ENCODE measurements at places on chromosomes 11 and 22. TPM values are rescaled to one million over a fixed set of nuclear protein-coding genes. Genes with fewer than 3 reads are reported as not detected.

The BLID gene
- not detected for polyA plus RNA-seq

DNA sequence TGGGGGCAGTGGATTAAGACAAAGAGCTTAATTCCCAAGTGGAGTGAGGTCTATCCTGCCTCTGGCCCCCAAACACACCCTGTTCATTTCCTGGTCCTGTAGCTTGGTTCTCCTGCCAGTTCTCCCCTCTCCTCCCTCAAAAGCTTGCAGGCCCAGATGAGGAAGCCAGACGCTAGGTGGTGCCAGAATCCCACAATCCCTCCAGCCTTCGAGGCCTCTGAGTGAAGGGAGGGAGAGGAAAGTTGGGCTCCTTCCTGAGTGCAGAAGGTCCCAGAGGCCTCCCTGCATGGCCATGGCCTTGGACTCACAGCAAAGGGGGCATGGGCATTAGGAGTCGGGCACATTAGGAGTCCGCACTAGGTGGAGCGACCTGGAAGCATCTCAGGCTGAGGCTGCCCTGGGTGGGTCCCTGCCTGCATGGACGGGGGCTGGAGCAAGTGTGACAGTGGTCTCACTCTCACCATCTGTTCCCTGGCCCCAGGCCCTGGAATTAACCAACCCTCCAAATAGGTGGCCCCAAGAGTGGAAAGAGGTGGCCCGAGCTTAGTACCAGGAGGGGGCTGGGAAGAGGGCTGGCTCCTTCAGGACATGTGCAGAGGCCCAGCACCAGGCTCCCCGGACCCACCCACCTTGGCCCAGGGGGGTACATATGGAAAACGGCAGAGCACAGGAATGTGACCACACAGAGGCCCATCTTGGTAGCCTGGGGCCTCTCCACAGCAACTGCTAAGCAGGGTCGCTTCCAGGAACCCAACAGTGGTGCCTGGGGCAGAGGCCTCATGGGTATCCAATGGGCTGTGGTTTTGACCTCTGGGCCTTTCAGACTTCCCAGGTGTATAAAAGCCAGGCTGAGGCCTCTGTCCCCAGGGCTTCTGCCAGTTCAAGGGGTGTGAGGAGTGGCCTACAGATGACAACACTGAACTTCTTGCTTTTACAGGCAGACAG, 5.2 kb downstream of the FXYD2 start:
- DNase-seq: peak; percentile 74

- no peak for DNase-seq
Observed at GRCh38 chr11:117720061-117720511, 76.9 kb downstream of the DSCAML1 start.

DNA sequence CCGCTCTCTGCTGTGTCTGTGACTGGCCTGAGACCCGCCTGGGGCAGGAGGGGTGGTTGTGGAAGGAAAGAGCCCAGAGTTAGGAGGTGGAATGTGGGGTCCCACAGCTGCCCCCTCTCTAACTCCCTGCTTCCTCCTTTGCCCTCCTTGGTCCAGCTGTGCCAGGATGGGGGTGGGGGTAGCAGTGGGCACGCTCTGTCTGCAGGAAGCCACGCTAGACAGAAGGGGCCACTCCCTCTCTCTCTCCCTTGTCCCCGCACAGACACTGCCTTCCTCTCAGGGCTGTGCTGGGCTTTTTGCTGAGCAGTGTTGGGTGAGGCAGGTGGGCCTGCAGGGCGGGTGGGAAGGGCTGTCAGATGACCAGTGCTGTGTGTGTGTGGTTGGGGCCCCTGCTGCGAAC, 2.0 kb upstream of the SOX10 start:
- DNase-seq: no peak

The MICAL2 gene
- polyA plus RNA-seq: 6.3 TPM

- no peak for DNase-seq
Observed at GRCh38 chr11:100715165-100715761, 28.2 kb downstream of the ARHGAP42 start.

DNA sequence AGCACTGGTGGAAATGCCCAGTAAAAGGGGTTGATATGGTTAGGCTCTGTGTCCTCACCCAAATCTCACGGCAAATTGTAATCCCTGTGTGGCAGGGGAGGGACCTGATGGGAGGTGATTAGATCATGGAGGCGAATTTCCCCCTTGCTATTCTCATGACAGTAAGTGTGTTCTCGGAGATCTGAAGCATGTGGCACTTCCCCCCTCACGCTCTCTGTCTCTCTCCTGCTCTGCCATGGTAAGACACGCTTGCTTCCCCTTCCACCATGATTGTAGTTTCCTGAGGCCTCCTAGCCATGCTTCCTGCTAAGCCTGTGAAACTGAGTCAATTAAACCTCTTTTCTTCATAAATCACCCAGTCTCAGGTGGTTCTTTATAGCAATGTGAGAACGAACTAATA, 37.4 kb downstream of the PACSIN2 start:
- no peak for DNase-seq

- no peak for DNase-seq
Observed at GRCh38 chr22:27844656-27845591, 43.4 kb upstream of the MN1 start.

The KRTAP5-11 gene
- not detected for polyA plus RNA-seq

- DNase-seq: no peak
Observed at GRCh38 chr11:102396708-102397563, 49.9 kb downstream of the BIRC2 start.

DNA sequence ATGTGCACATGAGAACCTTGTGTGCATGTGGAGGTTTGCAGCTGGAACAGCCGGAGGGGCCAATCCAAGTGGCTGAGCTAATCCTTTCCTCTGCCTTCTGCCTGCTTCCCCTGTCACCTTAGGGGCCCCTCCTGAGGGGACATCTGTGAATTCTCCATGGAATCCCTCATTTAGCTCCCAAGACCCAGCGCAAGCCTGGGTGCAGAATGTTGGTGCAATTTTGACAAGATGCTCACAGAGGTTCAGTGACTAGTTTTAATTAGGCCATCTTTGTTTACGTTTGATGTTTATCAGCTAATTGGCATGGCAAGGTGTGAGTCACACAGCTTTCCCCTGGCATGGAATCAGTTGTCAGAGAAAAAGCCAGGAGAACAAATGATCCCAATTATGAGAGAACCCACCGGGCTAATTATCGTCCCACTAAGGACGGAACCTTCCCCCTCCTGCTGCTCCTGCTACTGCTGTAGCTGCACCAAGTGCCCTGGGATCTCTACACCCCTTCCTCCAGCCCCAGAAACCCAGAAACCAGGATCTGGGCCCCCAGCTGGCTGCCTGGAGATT, 63.6 kb upstream of the PAX6 start:
- no peak for DNase-seq

The PRODH gene
- polyA plus RNA-seq: 10.1 TPM

The CHRNA10 gene
- polyA plus RNA-seq: 2.6 TPM

GRCh38 chr11:48099916-48100446, 116.6 kb upstream of the OR4B1 start:
- no peak for DNase-seq

The IRAG1 gene
- 8.7 TPM for polyA plus RNA-seq

The IGF2 gene
- 994 TPM for polyA plus RNA-seq

DNA sequence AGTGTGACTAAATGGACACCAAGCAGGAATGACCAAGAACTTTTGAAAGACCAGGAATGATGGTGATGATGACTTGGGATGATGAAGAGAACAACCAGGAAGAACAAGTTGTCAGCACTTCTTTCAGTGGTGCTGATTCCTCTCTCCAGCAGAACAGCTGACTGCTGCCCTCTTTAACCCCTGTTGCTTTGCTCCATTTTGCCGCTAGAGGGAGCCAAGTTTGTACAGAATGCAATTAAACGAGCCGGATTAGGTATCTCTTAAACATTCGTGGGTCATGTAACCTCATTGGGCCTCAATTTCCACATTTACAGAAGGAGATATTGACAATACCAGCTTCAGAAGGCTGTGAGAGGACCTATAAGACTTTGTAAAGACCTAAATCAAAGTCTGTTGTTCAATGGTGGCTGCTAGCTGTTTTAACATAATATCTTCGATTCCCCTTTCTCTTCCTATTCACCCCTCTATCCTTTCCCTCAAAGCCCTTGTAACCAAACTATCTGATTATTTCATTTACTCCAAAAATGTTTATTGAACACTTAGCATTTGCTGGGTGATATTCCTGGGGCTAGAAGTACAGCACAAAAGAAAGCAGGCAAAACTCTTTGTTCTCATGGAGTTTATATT, 1.9 kb downstream of the OR4S1 start:
- DNase-seq: peak; percentile 20

DNA sequence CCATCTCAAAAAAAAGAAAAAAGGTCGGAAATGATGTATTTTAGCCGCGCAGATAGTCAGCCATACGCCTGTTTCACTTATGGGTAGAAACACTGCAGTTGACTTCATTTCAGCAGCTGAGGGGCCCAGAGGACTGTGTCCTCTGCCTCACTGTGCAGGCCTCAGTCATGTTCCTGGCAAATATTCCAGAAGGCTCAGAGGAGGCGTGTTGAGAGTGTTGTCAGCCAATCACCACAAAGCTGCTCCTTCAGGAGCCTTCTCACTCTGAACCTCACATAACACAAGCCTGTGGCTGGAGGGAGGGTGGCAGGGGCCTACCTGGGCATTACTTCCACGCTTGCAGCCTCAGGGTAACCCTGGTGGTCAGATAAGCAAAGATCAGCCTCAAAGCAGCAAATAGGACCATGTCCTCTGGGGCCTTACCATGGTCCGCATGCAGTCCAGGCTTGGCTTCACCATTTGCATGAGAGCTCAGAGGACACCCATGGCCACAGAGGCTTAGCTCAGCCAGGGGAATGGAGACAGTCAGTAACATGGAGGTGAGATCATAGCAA, 17.3 kb upstream of the TREH start:
- no peak for DNase-seq

GRCh38 chr22:30875481-30876215, 92.9 kb downstream of the MORC2 start:
- no peak for DNase-seq

The UBQLNL gene
- polyA plus RNA-seq: 0.46 TPM

The SERPING1 gene
- polyA plus RNA-seq: 157 TPM

DNA sequence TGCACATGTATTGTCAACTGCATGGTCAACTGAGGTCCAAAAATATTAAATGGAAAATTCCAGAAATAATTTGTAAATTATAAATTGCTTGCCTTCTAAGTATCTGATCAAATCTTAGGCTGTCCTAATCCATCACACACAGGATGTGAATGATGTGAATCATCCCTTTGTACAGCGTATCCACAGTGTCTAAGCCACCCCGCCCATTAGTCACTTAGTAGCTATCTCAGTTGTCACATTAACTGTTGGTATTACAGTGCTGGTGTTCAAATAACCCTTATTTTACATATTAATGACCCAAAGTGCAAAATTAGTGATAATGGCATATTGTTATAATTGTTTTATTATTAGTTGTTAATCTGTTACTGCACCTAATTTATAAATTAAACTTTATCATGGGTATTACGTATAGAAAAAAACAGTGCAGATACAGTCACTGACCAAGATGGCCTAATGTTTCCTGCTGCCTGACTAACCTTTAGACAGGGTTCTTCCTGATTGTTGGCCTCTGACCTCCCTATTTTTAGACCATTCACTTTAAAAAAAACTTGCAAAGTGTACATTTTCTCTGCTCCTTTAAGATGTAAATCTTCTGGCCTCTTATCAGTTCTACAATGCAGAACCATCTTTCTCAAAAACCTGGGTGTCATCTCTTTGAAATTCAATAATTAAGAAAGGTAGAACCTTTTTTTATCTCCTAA, 2.9 kb upstream of the SVIP start:
- DNase-seq: no peak

The HPX gene
- 4.2 TPM for polyA plus RNA-seq

The PLEKHA7 gene
- 54.4 TPM for polyA plus RNA-seq

DNA sequence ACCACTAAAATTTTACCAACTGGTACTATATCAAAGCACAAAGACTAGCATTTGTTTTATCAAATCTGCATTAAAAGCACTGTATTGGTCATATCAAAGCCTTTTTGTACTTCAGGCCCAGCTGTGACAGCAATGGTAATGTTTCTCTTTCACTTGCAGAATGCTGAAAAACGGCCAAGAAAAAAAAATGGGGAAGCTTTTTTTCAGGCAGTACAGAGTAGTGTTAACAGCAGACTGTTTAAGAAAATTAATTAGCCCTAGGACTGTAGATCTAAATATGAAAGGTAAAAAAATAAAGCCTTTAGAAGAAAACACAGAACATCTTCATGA, 33.3 kb downstream of the DENND5A start:
- DNase-seq: peak; percentile 52

DNA sequence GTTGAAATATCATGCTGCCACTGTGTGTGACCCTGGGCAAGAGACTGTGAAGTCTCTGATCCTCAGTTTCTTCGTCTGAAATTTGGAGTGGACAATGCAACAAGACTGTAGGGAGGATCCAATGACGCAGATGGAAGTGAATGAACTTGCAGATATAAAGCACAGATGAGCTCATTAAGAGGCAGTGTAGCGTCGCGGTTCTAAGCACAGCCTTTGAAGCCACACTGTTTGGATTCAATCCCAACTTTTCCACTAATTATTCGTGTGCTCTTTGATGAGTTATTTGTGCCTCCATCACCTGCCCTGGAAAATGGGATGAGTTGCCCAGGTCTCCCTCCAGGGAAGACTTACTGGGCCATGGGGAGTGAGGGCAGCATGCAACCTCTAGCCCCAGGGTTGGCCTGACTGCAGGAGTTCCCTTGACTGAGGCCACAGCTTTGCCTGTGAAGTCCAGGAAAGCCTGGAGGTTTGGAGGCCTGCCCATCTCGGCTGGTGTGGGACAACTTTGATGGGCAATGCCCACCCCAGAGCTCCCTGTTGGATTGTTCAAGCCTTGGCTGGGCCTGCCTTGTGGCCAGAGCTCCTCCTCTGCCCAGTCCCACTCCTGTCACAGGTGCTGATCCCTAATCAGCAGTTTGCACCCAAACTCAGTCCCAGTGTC, 266.0 kb upstream of the B3GAT1 start:
- no peak for DNase-seq

DNA sequence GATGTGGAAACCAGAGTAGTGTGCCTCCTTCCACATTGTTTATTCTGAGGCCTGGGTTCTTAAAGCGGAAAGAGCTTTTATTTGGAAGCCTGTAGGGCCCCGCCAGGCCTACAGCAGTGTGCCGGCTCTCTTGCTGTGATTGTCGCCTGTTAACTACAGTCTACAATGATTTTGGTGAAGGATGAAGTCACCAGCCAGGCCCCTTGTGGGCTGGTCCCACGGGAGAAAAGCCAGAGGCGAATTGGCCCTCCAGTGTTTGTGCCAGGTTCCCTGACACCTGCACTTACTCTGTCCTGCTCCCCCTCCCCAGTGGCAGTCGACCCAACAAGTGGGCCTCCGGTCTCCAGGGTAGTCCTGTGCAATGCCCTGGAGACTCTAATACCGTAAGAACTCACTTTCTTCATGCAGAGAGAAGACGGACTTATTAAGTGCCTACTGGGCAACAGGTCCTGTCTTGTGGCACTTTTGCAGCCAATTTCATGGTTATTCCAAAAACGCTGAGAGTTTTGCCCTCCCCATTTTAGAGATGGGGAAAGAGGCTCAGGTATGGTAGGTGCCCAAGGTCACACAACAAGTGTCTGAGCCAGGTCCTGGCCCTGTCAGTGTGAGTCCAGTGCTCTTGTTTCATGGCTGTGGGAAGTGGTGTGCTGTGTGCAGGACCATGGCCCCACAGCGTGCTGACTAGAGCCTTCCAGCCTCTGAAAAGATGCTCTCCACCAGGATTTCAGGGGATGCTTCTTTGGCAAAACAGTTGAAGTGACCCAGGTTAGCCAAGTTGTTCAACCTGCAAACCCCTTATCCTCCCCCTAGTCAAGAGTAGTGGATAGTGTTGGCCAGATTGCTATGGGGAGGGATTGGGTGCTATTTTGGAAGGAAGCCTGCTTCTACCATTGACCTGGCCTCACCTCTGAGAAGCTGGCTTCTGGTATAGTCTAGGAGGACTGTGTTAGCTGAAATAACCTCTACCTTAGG, 1.4 kb downstream of the MICAL2 start:
- DNase-seq: no peak

GRCh38 chr22:50186181-50186714, 535 bp downstream of the TRABD start:
- no peak for DNase-seq
